ENCODE measurements at places on chromosomes 7 and 10.

GRCh38 chr7:33809228-33809627 lies 96.1 kb upstream of the BMPER start:
- no peak for DNase-seq

DNA sequence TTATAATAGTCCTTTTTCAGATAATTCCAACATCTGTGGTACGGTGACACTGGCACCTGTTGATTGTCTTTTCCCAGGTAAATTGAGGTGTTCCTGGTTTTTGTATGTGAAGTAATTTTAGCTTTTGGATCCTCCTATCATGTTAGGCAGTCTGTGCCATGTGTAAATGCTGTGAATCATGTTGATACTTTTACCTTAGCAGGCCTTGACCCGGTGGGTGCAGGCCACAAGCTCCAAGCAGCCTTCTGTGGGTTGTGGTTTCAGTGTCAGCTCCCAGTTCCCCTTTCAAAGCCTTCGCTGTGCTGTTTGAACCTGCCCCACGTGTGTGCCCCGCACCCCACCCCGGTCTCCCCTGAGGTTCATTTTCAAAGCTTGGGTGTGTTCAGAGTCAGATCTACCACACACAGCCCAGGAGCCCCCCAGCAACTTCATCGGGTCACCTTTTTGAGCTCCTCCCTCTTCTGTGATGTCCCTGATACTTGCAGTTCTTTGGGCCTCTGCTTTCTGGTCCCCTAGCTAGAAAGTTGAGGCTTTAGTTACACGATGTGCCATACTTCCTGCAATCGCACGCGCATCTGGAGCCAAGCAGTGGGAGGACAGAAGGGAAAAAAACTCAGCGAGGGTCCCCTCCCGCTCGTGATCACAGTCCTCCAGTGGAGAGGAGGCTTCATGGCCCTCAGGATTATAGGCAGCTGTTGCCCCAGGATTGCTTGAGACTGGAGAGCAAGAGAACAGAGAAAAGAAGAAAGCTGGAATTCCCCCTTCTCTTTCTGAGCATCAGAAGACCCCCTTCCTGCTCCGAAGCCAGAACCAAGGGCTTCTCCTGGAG lies 8.7 kb upstream of the BHLHA15 start:
- DNase-seq: peak; percentile 65

DNA sequence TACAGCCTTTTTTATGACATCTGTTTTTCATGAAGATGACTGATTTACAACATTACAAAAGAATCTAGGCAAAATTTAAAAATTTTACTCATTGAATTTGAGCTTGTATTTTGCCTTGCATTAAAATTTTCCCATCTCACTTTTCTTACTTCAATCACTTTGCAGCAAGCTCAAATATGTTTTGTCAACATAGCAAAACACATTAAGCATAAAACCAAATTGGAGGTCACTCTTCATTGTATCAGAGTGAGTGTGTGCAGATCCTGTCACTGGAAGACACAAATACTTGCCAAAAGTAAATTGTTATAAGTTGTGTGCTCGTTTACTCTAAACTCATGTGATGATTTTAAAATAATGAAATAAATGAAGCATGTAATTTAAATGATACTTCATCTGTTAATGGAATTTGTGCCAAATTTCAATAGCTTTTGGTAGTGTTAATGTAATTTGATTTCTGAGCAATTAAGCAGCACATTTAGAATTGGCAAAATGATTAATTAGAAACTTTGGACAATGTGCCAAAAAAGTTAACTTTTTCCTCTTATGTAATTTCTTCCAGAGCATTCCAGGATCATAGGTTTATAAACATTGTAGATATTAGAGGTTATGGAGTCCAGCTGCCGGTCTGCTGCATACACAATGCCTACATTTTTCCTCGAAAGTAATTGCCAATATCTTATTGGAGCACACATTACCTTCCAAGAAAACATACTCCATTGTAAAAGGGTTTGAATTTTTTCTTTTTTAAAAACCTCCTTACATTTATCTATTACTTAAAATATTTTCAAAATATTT lies 1078.2 kb upstream of the LRRTM3 start:
- DNase-seq: no peak

GRCh38 chr7:157895520-157896375 lies 558.9 kb downstream of the DNAJB6 start:
- no peak for DNase-seq

GRCh38 chr10:123136221-123136805 lies 543 bp downstream of the HMX3 start:
- DNase-seq: no peak

DNA sequence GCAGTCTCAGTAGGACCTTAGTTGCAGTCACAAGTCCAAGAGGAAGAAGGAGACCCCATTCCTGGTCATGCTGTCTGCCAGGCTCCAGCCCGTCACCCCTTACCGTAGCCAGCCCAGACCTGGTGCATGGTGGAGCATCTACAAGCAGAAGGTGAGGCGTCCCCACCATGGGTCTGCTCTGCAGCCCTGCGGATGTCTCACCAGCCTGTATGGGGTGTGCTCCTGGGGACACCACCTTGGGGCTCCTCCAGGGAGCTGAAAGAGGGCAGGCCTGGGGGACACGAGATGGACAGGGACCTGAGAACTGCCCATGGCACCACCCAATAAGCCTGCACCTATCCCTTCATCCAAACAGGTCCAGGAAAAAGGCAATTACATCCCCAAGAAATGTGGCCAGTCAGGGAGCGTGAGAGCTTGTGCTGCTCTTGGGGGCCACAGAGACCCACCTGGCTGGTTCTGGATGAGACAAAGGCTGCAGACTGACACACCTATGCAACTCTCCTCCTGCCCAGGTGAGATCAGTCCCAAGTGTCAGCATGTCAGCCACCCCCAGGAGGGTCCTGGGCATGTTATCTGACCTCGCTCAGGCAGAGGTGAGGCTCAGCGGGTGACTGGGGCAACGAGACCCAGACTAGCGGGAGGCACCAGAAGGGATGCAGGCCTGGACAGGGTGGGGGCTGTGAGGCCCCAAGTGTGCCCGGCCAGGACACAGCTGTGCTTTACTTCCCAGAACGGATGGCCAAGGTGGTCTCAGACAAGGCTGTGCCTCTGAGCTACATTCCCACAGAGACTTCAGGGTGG lies 84.5 kb upstream of the RET start:
- no peak for DNase-seq

- no peak for DNase-seq
Observed at GRCh38 chr10:34722404-34722803, 92.7 kb downstream of the PARD3 start.

DNA sequence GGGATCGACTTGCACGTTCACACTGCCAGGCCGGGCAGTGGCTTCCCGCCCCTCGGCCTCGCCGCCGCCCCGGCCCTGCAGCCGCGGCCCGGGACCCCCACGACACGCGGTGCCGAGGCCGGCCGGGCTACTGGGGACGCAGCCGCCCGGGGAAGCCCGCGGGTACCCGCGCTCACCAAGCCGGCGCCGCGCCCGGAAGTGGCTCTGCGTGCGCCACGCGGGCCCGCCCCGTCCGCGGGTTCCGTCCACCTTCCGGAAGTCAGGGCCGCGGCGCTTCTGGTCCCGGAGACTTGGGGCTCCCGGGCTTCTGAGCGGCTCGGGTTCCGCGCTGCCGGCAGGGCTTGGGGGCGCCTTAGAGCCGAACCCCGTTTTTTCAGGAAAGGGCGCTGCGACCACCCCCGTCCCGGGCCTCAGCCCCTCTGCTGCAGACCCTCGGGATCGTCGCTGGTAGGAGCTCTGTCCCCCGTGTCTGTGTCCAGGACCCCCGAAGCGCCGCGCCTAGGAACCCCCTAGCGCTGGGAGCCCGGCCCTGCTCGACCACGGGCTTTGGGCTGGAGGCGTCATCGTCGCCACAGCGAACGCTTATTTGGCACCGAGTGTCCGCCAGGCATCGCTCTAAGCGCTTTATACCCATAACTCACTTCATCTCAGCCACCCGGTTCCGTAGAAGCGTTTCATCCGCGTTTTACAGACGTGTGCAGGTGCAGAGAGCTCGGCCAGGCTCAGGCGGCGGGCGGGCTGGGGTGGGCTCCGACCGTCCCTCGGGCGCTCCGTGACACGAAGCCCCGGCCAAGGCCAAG lies at the start of gene PSMG3:
Gene PSMG3 (minus strand): TSS at position 200 of the 800 bp plus-strand sequence. CDS start 693 bp downstream, outside the sequence.
- DNase-seq: peak; percentile 87

GRCh38 chr7:71800321-71800720 lies 611.8 kb downstream of the CALN1 start:
- DNase-seq: no peak

DNA sequence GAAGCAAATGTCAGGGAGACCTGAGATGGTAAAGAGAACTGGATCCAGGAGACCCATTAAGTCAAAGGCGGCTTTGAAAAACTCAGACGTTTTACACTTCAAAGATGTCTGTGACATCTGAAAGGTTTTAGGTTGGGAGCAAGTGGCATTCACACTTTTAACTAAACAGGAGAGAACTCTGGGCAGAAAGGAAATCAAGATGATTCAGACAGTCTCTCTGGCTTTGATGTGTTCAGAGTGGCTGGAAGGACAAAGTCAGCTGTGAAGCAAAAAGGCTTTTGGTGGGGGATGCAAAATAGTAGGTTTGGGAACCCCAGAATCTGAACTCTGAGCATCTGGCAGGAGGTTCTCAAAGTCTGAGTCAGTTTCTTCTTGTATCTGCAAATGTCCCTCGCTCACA lies 66.6 kb downstream of the PRKCQ start:
- peak; percentile 47 for DNase-seq

GRCh38 chr7:102284399-102284798 lies 2.3 kb upstream of the SH2B2 start:
- peak; percentile 55 for DNase-seq

DNA sequence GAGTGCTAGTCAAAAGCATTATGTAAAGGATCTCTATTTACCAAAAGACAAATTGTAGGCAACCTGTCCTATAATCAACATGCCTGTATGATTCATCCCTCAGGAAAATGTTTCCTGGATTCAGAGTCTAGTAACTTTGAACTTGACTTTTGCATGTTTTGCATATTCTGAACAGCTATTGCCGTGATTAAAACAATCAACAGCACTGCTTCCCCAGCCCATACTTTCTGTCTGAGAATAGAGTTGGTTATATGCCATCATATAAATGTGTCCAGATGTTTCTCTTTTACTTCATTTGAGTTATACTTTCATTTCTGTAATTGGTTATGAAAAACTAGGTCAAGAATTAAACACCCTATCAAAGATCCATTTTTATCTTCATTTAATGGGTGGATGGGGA lies 83.5 kb downstream of the ZMYND11 start:
- DNase-seq: no peak

GRCh38 chr10:131946321-131946751 lies 35.4 kb downstream of the BNIP3 start:
- no peak for DNase-seq

GRCh38 chr10:19518632-19519031 lies 297.6 kb upstream of the PLXDC2 start:
- DNase-seq: no peak

- peak; percentile 29 for DNase-seq
Observed at GRCh38 chr7:141874787-141875186, 33.5 kb upstream of the PRSS37 start.

- no peak for DNase-seq
Observed at GRCh38 chr7:28276298-28276697, 95.7 kb upstream of the JAZF1 start.

DNA sequence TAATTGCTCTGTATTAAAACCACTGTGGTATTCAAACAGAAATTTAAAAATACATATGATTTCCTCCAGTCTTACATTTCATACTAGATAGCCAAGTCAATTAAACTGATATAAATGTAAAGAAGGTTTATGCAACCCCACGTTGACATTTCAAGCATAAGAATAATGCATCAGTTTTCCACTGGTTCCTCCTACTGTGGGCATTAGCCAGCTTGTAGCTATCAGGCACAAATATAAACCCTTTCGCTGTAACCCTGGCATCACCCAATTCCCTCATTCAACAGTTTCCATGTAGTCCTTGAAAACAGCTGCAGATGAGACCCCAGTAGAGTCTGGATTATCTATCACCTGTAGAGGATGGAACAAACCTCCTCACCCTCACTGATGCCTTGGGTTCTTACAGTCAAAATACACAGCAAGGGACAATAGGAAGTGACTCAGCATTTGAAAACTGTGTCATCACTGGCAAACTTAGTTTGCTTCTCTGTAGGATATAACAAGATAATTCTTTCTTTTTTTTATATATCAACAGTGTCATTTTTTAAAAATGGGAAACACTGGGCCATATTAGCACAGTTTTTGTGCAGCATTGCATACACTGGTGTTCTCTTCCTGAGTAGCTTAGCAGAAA lies 113.0 kb downstream of the PDE1C start:
- DNase-seq: no peak

- no peak for DNase-seq
Observed at GRCh38 chr10:36473122-36473521, 652.3 kb upstream of the ANKRD30A start.

DNA sequence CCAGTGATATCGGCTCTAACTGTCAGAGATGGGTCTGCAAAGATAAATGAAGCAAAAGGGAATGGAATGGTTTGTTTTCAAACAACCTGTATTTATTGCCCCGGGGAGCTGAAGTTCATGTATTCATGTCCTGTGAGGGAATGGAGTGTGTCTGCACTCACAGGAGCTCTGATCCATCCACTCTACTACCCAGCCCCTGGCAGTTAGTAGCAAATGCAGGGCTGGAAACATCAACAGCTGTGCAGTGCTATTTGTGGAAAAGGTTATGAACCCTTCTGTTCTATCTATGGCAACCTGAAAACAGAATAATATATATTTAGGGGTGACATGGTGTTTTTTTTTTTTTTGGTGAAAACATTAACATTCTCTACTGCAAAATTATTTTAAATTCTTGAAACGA lies 9.8 kb downstream of the AGR2 start:
- DNase-seq: no peak

- no peak for DNase-seq
Observed at GRCh38 chr10:52213321-52213752, 100.7 kb upstream of the DKK1 start.

- DNase-seq: no peak
Observed at GRCh38 chr10:111113238-111113960, 36.6 kb downstream of the ADRA2A start.

DNA sequence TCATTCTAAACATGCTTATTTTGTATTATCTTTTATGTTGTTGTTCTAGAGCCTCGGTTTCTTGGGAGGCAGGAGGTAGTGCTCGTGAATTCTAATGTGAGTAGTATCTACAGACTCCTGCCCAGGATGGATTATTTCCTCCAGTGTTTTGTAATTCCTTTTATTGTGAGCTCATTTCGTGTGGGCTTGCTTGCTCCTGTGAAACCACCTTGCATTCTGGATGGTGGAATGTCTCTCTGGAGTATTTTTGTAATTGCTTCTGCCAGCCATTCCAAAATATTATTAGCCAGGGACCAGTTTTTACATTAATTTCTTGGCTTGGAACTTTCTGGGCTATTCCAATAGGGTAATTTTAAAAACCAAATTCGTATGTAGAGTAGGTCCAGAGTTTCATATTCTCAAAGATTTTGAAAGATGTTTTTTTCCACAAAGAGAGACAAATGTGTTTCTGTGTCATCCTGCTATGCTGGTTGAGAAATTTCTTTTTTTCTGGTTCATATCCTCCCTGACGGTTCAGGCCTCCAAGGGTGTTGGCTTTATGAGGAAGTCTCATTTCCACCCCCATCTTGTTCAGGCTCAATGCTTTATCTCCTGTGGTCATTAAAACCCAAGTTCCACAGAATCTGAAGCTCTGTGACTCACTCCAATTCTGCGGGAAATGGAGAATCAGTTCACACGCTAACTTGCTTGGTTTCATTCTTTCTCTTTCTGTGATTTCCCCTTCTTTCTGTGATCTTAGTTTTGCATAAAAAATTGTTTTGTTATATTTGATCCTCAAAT lies 41.7 kb upstream of the CALD1 start:
- DNase-seq: no peak

Measured in CD4-positive, alpha-beta T cell treated with Interleukin-1 beta for 1 hour (primary cell).